ENCODE measurements at places on chromosomes 5 and 9.

DNA sequence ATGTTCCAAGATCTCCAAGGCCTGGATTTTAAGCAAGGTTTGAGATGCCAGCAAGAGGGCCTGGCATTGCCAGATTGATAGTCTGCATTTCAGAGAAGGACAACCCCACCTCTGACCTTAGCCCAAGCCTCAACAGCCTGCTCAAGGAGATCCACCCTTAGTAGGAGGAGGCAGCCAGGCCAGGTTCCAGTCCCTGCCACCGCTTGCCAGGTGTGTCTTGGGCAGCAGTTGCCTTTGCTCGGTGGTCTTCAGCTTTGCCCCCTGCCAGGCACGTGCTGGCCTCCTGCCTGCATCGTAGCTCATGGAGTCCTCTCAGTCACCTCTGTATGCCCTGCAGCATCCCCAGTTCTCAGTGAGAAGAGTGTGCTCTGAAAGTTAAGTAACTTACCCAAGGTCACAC is 134.2 kb downstream of the KCNIP1 start:
- DNase-seq, result no peak

DNA sequence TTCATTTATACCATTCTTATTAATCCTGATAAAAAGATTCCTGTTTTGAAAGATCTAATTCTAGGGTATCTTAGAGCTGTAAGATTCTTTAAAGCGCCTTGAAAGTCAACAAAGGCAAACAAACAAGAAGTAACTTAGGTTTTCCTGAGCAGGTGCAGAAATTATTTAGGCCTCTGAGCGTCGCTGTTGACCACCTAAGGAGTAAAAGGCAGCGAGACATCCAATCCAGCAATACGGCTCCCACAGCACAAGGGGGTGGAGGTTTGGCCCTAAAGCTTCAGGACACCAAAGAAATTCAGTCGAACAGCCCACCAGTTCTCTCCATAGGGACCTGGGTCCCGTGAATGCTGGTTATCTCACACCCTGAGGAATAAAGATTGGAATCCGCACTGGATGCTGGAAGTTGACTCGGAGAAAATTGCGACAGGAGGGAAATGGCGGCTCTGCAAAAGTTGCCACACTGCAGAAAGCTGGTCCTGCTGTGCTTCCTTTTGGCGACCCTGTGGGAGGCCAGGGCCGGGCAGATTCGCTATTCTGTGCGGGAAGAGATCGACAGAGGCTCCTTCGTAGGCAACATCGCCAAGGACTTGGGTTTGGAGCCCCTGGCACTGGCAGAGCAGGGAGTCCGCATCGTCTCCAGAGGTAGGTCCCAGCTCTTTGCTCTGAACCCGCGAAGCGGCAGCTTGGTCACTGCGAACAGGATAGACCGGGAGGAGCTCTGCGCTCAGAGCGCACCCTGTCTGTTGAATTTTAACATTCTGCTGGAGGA is at the start of gene PCDHGA2:
PCDHGA2 (plus strand) TSS at position 223 of the 769 bp plus-strand sequence.
- no peak for DNase-seq

- DNase-seq, result no peak
Measured at GRCh38 chr5:176396330-176396729, 7.8 kb downstream of the HIGD2A start.

GRCh38 chr5:37840053-37841034 is 503 bp upstream of the GDNF start:
- no peak for DNase-seq

DNA sequence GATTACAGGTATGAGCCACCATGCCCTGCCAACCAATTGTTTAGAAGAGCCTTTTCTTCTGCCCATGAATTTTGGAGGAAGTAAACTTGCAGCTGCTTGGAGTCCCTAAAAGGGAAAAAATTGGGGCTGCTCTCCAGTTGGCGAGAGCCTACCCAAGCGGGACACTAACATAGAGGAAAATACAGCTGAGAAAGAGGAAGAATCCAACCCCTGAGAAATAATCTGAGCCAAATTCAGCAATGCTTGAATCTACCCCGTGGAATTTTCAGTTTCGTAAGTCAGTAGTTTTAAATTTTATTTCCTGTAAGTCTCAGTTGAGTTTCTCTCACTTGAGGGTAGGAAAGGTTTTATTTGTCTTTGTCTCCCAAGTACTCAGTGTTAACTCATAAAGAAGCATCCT is 30.4 kb upstream of the UBTD2 start:
- no peak for DNase-seq

- DNase-seq, result no peak
Measured at GRCh38 chr5:124176692-124177091, 569.7 kb downstream of the ZNF608 start.

DNA sequence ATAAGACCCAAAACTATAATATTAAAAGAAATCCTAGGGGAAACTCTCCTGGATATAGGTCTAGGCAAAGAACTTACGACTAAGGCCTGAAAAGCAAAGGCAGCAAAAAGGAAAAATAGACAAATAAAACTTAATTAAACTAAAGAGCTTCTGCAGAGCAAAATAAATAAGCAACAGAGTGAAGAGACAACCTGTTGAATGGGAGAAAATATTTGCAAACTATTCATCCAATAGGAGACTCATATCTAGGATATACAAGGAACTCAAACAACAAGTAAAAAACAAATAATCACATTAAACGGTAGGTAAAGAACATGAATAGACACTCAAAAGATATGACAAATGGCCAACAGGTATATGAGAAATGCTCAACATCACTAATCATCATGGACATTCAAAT is 318.6 kb downstream of the CSNK1G3 start:
- DNase-seq, result no peak
